Activated CD8-positive, alpha-beta memory T cell treated with anti-CD3 and anti-CD28 coated beads, Interleukin-2, amount 10 ng/mL, durations not matched to agents 7 days and 5 days (primary cell): ENCODE measurements at places on chromosomes 3 and 15. TPM values are rescaled to one million over a fixed set of nuclear protein-coding genes. Genes with fewer than 3 reads are reported as not detected.

PLA2G4D gene
- not detected for total RNA-seq

TIMP4 gene
- total RNA-seq, result not detected

- H3K4me3 ChIP-seq, result no peak overlapping the region
- no peak overlapping the region for H3K27ac ChIP-seq
- no peaks in the 10 kb centered on the region for H3K4me1 ChIP-seq
- H3K27me3 ChIP-seq, result peaks cover 22% of the 10 kb centered on the region
- H3K36me3 ChIP-seq, result no peaks in the 10 kb centered on the region
Observed at GRCh38 chr3:71803248-71803647, 18.3 kb upstream of the PROK2 start.

DNA sequence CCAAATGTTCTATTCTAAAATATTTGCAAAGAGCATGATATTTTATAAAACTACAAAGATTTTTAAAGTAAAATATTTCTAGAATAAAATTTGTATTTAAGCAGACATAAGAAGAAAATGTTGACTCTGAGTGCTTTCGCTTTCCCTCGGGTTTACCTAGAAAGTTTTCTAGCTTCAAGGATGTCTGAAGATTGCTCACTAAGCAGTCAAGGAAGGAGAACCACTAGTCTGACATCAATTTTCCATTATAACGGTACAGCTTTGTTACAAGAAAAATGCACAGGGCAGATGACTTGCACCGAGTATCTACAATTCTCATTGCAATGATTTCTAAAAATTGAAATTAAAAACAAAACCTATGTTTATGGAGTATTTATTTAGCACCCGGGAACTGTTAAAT is 14.2 kb downstream of the GPR15 start:
- no peaks in the 10 kb centered on the region for H3K27me3 ChIP-seq
- DNase-seq, result no peak
- peaks cover 73% of the 10 kb centered on the region for H3K4me1 ChIP-seq
- H3K27ac ChIP-seq, result peak overlapping the region; percentile 98

- no peak for DNase-seq
- H3K4me1 ChIP-seq, result peaks cover 15% of the 10 kb centered on the region
- no peak overlapping the region for H3K27ac ChIP-seq
- peaks cover 58% of the 10 kb centered on the region for H3K27me3 ChIP-seq
Observed at GRCh38 chr15:34610354-34610753, 26.9 kb upstream of the GOLGA8B start.

GRCh38 chr3:184773283-184774186 is 38.4 kb upstream of the VPS8 start:
- H3K27ac ChIP-seq, result no peak overlapping the region
- H3K4me1 ChIP-seq, result peaks cover 1% of the 10 kb centered on the region
- no peak for DNase-seq

DNA sequence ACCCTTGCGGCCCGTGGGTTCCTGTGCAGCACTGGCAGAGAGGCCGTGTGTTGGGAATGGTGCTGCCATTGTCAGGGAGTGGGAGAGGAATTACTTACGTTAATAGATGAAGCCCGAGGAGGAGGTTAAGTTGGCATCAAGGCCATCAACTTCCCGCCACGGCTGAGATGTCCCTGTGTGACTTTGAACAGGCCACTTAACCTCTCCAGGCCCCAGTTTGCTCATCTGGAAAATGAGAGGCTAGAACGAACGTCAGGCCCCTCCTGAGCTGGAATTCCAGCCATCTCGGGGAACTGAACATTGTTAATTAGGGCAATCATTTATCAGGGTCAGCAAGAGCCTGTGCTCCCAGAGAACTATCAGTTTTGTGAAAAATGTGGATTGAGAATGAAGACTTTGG is 91.4 kb upstream of the MYZAP start:
- H3K4me3 ChIP-seq, result no peak overlapping the region
- H3K36me3 ChIP-seq, result no peaks in the 10 kb centered on the region
- no peak overlapping the region for H3K27ac ChIP-seq

DNA sequence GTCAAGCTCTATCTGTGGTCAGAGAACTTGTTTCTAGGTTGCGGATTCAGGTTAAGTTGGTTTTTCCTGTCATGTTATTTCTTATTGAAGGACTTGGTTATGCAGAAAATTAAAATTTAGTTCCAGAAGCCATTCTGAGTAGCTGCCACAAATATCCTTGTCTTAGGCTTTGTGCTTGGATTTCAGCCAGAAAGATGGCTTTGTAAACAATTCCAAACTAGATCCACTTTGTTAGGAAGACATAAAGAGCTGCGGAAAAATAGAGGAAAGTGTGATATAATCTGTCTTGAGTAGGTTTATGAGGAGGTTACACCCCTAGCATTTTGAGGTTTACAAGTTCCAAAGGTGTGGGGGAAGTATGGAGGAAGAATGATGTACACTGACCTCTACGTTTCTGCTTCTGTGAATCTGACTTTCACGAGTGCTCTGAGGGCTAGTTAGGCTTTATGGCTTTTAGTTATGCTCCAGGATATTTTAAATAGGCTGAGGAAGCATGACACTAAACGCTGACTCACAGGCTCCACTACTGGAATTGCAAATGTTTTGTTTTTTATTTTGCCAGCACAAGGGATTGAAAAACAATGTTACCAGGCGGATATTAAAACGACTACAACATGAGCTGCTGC is 46.3 kb upstream of the UTS2B start:
- H3K36me3 ChIP-seq, result peaks cover 2% of the 10 kb centered on the region
- peaks cover 2% of the 10 kb centered on the region for H3K4me1 ChIP-seq
- H3K4me3 ChIP-seq, result no peak overlapping the region
